Pulmonary artery endothelial cell (primary cell): ENCODE measurements at places on chromosomes 13 and 19. TPM values are rescaled to one million over a fixed set of nuclear protein-coding genes. Genes with fewer than 3 reads are reported as not detected.

The EDDM13 gene
- 0.21 and 0.46 TPM in 2 replicates for total RNA-seq

The TRPM4 gene
- 9.8 and 14.4 TPM in 2 replicates for total RNA-seq

The ADM5 gene
- 0.40 and 0.74 TPM in 2 replicates for total RNA-seq

The FFAR2 gene
- not detected in 2 replicates for total RNA-seq

The KLK13 gene
- not detected in 2 replicates for total RNA-seq

The UBE2S gene
- total RNA-seq, result 150 and 327 TPM in 2 replicates

The ZNF570 gene
- total RNA-seq, result 5.9 and 9.6 TPM in 2 replicates

The NLRP11 gene
- not detected in 2 replicates for total RNA-seq
